ENCODE measurements at places on chromosomes 5 and 9.

- DNase-seq: no peak
Observed at GRCh38 chr5:174516741-174517140, 207.6 kb upstream of the MSX2 start.

DNA sequence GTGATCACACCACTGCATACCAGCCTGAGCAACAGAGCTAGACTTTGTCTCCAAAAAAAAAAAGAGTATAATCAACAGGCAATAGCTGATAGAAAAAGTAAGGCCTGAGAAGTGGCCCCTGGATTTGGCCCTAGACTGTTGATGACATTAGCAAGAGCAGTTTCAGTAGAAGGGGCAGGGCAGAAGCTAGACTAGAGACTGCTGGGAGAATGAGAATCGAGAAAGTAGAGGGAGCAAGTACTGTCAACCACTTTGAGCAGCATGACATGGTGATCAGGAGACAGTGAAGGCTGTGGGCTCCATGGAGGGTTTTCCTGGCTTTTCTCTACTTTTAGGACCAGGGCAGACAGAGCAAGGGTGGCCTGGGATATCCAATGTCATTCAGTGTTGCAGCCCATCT is 34.9 kb upstream of the B4GALT1 start:
- DNase-seq: no peak

DNA sequence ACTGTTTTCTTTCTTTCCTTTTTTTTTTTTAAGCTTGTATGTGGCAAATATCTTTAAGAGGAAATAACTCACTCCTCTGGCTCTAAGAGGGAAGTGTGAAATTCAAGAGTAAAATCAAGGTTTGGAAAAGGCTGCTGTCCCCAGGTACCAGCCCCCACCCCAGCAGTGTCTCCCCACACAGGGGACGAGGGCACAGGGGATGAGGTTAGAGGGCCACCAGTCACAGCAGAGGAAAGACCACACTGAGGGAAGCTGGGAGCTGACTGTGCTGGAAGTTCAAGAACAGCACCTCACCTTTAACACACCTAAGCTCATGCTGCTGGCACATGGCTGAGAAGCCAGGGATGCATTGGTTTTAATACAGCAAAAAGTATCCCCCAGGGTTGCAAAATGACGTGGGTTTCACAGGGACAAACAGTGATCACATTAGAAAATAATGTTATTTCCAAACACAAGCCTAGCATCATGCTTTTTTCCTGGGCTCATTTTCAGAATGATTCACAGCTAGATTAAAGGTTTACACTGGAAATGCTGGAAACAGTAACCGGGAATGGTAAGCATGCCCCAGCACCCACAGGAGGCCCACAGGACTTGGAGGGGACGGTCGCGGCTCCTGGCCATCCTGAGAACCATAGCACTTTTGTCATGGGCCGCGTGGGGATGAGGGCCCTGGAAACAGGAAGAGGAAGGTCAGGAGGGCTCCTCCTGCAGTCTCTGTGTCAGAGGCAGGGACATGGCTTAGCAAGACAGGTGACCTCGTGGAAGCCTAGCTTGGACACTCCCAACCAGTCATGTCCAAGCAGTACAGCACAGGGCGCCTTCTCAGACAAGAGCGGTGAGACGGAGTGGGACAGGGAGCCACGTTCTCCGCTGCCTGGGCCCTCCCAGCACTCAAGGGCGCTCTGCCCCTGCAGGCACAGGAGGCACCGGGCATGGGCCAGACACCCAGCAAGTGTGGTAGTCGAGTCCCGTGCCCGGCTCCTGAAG is 6.9 kb downstream of the LPCAT1 start:
- DNase-seq: no peak

DNA sequence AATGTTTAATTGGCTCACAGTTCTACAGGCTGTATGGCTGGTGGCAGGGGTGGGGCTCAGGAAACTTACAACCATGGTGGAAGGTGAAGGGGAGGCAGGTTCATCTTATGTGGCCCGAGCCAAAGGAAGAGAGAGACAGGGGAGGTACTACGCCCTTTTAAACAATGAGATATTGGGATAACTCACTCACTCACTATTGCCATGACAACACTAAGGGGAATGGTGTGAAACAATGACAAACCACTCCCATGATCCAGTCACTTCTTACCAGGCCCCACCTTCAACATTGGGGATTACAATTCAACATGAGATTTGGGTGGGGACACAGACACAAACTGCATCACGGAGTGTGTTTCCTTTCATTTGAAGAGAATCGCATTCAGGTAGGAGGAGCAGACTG is 220.9 kb downstream of the GADD45G start:
- DNase-seq: no peak

GRCh38 chr9:37182718-37183117 is 62.3 kb downstream of the ZCCHC7 start:
- DNase-seq: no peak

GRCh38 chr5:128538250-128539037 is 399 bp upstream of the FBN2 start:
- no peak for DNase-seq

GRCh38 chr5:115952588-115952987 is 9.7 kb upstream of the LVRN start:
- DNase-seq: no peak

DNA sequence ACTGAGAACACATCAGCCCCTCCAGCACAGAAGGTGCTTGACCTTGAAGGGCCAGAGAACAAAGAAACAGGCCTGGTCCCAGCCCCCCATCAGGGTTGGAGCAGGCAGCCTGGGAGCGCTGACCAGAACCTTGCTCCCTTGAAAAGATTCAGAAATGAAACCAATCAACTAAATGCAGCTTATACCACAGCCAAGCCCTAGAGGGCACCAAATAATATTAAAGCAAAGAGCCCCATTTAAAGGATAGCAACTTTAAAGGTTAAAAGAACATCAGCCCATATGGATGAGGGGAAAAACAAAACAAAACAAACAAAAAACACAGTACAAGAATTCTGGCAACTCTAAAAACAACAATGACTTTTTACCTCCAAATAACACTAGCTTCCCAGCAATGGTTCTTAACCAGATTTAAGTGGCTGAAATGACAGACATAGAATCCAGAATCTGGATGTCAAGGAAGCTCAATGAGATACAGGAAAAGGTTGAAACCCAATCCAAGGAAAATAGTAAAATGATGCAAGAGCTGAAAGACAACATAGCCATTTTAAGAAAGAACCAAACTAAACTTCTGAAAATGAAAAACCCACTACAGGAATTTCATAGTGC is 471.9 kb downstream of the MTRR start:
- no peak for DNase-seq

DNA sequence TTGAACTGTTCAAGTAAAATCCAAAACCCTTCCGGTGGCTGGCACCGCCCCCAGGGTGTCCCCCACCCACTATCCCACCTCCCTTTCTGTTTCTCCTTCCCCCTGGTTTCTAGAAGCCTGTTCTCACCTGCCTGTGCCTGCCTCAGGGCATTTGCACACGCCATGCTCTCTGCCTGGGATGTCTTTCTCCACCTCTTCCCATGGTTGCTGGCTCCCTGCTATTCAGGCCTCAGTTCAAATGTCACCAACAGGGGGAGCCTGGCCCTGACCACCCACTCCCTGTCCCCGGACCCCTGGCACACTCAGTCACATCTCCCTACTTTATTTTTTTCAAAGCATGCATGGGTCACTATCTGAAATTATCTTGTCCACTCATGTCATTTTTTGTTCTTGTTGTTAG is 39.9 kb upstream of the EEIG1 start:
- no peak for DNase-seq

- no peak for DNase-seq
Observed at GRCh38 chr5:166716856-166717492, 1574.5 kb upstream of the WWC1 start.

DNA sequence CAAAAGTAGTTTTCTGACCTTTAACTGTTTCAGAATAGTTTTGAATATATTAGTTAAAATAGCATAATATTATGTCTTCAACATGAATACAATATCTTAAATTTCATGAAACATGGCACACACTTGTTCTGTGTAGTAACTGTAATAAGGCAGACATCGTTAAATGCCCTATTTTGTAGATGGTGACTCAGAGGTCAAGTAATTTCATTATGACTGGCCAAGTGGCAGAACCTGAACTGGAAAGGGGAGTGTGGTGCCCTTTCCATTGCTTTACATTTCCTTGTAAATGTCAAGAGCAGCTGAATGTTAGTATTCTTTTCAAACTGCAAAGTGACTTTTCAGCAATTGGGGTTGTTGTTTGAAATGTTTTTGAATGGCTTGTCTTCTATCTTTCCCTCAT is 201.2 kb upstream of the CDKN2B start:
- DNase-seq: no peak

DNA sequence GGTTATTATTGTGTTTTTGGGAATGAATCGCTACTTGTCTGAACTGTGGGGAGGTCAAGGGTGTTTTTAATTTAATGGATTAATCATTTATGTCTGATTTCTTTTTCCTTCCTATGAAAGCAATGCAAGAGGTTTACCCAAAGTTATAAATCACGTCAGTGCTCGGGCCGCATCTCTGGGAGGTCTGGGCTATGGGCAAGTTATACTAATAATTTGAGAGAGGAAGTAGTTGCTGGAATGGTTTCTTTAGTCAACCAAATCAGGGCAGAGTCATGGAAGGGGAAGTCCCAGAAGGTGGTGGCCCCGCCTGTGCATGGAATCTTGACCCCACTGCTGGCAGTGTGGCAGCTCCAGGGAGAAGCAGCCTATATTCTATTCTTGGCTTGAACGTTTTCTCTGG is 180.2 kb downstream of the HSPA4 start:
- peak; percentile 9 for DNase-seq

- peak; percentile 3 for DNase-seq
Observed at GRCh38 chr5:74934949-74935751, 69.0 kb upstream of the FAM169A start.

GRCh38 chr5:76710991-76711390 is 4.9 kb upstream of the F2R start:
- no peak for DNase-seq

GRCh38 chr5:128081111-128081851 is 2.3 kb upstream of the SLC12A2 start:
- DNase-seq: no peak

DNA sequence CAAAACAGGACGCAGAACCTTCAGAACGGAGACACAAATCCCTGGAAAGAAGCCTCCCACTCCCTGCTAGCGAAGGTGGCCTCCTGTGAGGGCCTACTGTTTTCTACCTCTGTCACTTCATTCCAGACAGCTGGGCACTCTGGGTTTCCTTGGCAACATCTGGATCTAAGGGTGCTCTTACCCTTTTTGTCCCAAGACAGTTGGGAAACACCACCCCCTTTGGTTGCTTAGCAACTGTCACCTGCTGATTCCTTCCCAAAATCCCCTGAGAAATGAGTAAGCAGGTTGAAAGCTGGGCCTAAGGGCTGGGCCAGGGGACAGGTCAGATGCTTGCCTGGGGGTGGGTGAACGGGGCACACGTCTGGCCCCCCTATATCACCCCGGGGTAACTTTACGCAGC is 29.4 kb downstream of the NANS start:
- DNase-seq: no peak

DNA sequence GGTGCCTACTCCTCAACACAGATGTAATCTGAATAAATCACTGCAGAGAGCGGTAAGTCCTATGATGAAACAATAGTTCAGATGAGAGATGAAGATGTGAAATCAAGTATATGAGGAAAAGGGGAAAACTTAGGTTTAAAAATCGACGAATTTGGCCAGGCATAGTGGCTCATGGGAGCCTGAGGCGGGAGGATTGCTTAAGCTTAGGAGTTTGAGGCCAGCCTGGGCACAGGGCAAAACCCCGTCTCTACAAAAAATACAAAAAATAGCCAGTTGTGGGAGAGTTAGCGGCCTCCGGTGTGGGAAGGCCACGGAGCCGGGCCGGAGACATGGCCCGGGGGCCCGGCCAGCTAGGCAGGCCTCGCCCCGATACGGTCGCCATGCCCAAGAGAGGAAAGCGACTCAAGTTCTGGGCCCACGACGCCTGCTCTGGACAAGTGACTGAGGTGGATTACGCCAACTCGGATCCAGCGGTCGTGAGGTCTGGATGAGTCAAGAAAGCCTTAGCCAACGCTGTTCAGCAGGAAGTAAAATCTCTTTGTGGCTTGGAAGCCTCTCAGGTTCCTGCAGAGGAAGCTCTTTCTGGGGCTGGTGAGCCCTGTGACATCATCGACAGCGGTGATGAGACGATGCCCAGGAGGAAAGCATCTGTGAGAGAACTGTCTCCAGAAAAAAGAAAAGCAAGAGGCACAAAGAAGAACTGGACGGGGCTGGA is 62.8 kb upstream of the SUB1 start:
- peak; percentile 37 for DNase-seq

GRCh38 chr5:9479361-9479760 is 66.5 kb downstream of the SEMA5A start:
- no peak for DNase-seq

DNA sequence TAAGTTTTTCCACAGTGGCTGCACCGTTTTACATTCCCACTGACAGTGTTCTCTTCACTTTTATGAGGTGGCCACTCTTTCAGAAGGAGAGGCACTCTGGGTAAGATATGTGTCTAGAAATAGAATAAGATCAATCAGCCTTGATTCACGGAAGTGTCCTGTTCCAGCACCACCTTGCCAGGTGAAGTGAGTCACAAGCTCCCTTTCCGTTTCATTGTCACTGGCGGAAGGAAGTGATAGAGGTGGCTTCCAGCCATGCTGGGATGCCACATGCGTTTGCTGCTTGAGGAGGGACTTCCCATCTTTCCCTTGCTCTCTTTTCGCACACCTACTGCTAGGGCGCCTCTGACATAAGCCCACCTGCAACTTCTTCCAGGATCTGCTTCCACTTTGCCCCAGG is 217.1 kb downstream of the PIK3R1 start:
- DNase-seq: peak; percentile 61

- DNase-seq: no peak
Observed at GRCh38 chr5:92694067-92694466, 887.0 kb downstream of the NR2F1-AS1 start.

- DNase-seq: no peak
Observed at GRCh38 chr5:14440582-14441431, 140.8 kb upstream of the OTULINL start.

GRCh38 chr9:3511551-3511950 is 14.2 kb downstream of the RFX3 start:
- no peak for DNase-seq

DNA sequence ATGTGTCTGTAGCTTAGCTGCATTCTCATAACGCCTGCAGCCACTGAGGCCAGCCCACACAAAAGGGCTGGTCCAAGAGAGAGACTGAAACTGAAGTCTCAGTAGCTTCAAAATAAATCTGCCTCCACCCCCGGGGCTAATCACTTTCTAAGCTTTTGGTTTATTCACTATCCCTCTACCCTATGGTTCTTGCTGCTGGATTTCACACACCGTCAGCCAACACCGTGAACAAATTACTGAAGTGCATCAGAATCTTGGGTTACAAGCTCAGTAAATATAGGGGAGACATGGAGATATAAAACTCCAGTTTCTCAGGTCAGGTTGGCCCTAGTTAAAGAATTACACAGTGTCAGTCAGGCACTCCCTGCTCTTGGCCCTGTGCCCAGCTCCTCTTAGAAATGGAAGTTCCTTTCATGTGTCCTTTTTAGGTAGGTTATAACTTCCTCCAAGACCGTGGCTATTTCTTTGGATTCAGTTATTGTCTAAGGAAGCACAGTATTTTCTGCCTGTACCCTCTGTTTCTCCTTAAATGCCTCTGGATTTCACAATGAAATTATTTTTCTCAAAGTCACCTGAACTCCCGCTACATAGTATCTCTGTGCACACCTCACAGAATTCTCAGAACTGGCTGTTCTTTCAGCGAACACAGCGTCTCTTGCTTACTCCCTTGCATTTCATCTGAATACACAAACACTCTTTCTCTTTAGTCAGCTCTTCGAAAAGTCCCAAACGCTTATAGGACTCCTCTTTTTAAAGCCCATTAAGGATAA is 112.5 kb downstream of the FAM174A start:
- DNase-seq: no peak
